ENCODE measurements at places on chromosomes 12 and 14. TPM values are rescaled to one million over a fixed set of nuclear protein-coding genes. Genes with fewer than 3 reads are reported as not detected.

- DNase-seq, result no peak
Measured at GRCh38 chr12:130632642-130633041, 83.5 kb downstream of the RIMBP2 start.

DNA sequence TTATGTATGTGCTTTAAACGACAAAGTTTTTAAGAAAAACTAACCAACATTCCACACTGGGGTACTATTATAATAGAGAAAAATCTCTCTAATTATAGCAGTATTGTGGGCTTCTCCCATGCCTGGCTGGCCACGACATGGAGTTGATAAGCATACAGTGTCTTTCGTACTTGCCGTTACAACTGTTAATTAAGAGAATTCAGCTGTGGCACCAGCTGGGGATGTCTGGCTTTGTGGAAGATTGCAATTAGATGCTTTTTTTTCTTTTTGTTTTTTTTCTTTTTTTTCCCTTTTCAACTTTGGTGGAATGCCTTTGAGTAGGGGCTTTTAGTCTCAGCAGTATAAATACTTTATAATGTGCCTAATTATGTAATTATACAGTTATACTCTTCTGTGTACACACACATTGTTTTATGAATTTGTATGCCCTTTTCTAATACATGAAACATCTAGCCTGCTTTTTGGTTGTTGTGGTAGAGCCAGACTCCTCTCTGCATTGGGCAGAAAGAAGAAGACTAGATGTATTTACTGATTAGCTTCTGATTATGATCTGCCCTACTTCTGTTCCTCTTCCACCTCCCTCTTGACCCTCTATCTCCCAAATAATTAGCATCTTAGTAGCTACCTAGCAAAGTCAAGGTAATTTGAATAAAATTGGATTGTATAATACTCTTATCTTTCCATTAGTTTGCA lies 76.4 kb downstream of the SUSD6 start:
- no peak for DNase-seq

DNA sequence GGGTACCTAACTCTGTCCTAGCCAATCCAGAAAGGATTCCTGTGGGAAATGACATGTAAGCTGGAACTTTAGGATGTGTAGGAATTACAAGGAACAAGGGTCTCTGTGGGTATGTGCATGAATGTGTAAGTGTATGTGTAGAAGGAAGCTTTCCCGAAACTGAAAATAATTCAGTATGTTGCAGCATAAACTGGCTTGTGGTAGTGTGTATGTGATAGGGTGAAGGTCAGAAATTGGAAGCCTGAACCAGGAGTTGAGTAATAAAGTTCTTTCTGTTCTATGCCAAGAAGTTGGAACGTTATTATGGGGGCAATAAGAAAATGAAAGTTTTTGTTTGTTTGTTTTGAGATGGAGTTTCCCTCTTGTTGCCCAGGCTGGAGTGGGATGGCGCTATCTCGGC lies 323.1 kb upstream of the KITLG start:
- DNase-seq, result no peak

DNA sequence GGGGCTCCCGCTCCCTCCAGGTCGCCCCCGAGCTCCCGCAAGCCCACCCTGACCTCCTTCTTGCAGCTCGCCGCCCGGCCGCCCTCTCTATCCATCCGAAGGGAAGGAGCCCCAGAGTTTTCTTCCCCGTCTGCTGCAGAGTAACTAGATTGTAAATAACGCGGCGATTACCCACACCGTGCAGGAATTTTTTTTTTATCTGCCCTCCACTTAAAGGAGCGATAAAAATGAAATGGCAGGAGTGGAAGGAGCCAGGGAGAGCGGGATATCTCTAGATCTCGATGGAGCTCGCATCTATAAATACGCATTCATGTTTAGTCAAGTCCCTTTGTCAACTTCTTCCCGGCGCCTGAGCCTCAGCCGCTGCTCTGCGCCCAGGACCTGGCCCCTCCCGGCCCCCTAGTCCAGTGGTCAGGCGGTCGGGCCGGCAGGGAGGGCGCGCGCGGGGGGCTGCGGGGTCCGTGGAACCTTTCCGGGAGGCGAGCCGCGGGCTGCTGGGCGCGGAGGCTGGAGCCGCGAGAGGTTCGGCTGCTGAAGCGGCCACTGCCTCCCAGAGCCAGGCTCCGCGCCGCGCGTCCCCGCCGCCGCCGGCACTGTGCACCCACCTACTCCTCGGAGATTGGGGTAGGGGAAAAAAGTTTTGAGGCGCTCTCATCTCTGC lies 386.0 kb downstream of the BCAT1 start:
- no peak for DNase-seq

GRCh38 chr12:53560351-53560750 lies 53.1 kb upstream of the NPFF start:
- DNase-seq, result peak; percentile 25

GRCh38 chr12:131312793-131313545 lies 359.3 kb downstream of the ADGRD1 start:
- no peak for DNase-seq

- DNase-seq, result no peak
Measured at GRCh38 chr14:38174711-38175110, 33.0 kb upstream of the SSTR1 start.

DNA sequence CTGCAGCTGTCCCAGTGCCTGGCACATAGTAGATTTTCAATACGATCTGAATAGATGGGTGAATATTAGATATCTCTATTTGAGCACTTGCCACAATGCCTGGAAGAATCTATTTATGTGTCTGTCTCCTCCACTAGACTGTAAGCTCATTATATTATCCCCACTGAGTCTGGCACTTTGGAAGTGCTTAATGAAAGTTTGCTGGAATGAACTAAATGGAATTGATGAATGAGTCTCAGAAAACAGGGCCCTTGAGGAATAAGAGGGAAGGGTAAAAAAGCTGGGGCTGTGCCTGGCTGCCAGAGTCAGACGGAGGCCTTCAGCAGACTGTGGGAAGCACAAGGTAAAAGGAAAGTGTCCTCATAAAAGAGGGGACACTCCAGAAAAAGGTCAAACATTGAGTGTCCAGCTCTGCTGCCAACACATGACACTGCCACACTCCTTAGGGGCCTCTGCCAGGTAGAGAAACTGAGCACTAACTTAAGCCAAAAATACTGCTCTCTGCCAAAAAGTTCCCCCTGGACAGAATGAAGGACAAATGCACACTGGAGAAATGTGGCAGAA lies 39.3 kb downstream of the GLT8D2 start:
- DNase-seq, result no peak

- no peak for DNase-seq
Measured at GRCh38 chr12:131027876-131028586, 74.3 kb downstream of the ADGRD1 start.

DNA sequence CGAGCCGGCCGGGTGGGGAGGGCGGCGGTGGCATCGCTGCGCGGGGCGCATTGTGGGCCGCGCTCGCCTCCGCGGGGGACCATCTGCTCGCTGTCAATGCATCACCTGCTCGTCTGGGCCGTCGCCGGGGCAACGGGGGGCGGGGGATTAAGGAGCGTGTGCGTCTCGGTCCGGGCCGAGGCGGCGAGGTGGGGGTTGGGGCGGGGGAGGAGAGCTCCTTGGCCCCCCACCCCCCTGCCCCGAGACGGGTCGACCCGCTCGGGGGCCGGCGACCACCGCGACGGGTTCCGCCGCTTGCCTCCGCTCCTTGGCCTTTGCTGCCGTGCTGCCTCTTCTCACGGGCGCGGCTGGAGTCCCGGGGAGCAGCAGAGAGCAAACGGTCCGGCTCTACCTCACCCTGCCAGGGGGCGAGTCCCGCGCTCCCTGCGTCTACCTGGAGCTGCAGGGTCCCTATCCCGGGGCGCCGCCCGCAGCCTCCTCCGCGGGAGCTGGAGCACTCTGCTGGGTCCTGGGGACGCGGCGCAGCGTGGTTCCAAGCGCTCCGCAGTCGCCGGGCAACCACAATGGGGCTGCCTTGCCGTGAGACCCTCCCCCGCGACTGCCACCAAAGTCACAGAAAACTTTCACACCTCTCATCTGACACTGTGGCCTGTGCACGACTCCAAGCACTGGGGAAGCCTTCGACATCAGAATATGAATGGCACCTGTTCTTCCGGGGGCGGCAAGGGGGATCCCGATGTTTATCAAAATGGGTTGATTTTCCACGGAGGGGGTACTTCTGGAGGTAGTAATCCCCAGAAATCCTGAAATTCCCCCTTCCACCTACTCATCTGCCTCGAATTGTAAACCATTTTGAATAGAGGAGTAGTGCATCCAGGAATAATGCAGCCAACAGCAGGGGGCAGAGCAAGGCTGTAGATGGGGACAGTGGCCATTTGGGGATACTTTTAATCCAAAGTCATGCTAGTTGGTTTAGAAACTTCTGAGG lies at the start of gene C12orf42:
Gene C12orf42, minus strand, starts transcription at position 500 of the 988 bp plus-strand sequence. CDS start 17,542 bp downstream, outside the sequence.
- no peak for DNase-seq

GRCh38 chr12:62434494-62435302 lies 31.9 kb upstream of the MON2 start:
- no peak for DNase-seq

GRCh38 chr12:96150442-96150841 lies 43.7 kb upstream of the ELK3 start:
- no peak for DNase-seq

GRCh38 chr14:101495827-101496775 lies 65.2 kb upstream of the DIO3 start:
- DNase-seq, result no peak

DNA sequence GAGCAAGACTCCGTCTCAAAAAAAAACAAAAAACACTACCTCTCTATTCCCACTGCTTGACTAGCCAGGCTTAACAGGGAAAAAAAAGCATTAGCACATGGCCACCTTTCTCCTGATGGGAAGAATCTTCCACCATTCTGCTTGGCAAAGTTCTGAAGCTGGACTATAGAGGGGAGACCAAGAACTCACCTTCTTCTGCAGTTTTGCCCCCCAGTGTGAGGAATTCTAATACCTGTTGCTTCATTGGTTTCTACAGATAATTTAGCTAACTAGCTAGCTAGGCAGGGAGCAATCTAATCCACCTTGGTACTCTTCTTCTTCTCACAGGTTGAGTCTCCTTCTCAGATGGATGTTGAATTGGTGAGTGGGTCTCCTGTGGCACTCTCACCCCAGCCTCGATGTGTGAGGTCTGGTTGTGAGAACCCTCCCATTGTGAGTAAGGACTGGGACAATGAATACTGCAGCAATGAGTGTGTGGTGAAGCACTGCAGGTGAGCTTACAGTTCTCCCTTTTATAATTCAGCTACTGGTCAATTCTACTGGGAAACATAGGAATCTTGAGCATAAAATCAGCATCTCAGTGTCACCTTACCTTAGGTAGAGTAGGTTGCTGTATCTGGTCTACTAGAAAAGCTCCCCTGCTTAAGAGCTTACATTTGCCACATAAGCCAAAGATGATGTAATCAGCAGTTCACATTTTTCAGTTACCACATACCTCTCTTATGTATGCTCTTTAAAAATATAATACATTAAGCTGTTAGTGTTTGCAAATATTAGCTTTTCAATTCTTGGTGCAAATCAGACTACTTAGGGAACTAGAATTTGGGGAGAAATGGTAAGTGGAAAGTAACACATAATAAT lies 16.0 kb downstream of the METTL3 start:
- DNase-seq, result no peak

DNA sequence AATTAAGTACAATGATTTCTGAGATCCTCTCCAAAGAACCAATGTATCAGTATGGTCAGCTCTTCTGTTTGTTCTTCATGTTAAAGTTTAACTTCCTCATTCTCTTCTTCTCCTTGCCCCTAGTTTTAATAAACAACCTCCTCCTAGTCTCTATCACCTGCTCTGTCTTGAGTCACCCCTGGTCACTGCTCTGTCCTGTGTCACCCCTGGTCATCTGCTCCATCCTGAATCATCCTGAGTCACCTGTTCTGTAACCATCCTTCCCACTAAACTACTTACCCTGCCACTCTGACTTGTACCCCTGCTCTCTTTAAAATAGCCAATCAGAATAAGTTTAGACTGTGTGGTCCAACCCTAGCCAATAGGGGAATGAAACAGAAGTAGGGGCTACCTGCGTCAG lies 100.5 kb downstream of the ALG10B start:
- no peak for DNase-seq

DNA sequence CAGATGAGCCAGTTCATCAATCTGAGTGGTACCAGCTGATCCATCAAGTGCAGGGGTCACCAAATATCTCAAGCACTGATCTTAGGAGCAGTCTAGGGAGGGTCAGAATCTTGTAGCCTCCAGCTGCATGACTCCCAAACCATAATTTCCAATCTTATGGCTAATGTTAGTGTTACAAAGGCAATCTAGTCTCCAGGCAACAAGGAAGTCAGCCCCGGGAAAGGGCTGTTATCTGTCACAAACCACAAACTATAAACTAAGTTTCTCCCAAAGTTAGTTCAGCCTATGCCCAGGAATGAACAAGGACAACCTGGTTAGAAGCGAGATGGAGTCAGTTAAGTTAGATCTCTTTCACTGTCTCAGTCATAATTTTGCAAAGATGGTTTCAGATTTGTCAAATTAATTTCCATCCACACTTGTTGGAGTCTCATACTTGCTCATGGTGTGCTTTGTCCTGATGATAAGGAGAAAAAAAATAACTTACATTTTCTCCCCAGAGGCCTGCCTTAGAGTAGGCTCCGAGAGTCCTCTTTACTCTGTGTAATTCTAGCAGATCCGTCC lies 3.9 kb upstream of the ABHD4 start:
- no peak for DNase-seq

GRCh38 chr14:91394105-91395081 lies 23.2 kb downstream of the CCDC88C start:
- no peak for DNase-seq

DNA sequence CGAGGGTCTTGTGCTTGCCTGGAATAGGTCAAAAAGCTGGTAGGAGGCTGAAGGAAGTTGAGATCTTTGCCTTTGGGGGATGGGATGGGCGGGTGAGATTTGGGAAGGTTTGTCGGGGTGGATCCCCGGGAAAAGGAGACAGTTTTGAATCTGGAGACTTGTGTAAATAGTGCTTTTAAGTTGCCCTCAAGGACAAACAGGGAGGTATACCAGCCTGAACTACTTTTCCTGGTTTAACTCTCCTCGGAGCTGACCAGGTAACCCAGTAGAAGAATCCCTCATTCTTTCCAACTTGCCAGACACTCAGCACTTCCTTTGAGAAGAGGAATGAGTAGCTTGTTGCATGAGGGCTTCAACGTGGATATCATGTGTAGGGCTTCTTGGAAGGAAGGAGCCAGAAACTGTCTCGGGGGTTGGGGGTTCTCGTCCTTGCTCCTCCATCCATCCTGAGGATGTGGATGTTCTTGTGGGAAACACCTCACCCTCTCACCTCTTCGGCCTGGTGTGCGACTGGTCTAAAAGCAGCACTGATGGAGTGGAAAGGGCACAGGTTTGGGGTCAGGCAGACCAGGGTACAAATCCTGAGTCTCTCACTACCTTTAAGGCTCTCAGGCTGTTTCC lies 1.9 kb downstream of the TEAD4 start:
- no peak for DNase-seq

GRCh38 chr14:74380172-74380571 lies 31.9 kb downstream of the VRTN start:
- no peak for DNase-seq

GRCh38 chr12:91786499-91787272 lies 359.0 kb downstream of the BTG1 start:
- DNase-seq, result no peak

TAS2R30 gene
- 0.73 TPM for total RNA-seq

BBOF1 gene
- 0.92 TPM for total RNA-seq

BHLHE41 gene
- 2.7 TPM for total RNA-seq

INHBE gene
- not detected for total RNA-seq

OR6C76 gene
- total RNA-seq, result not detected

IL23A gene
- total RNA-seq, result not detected

POTEM gene
- total RNA-seq, result not detected

Measured in glomerular endothelial cell (primary cell).